ENCODE measurements at places on chromosomes 2 and 18.

- DNase-seq, result no peak
Measured at GRCh38 chr2:180268006-180268405, 260.9 kb upstream of the CWC22 start.

- DNase-seq, result no peak
Measured at GRCh38 chr2:6312367-6312766, 553.3 kb downstream of the CMPK2 start.

GRCh38 chr2:88669482-88670214 lies 21.8 kb upstream of the RPIA start:
- DNase-seq, result peak; percentile 17

GRCh38 chr2:153163055-153163454 lies 315.5 kb downstream of the RPRM start:
- DNase-seq, result peak; percentile 9

GRCh38 chr2:100470182-100470581 lies at the start of gene NMS:
Gene NMS, plus strand, starts transcription at chr2:100470482. Its CDS starts 7 bp downstream, at chr2:100470489.
- DNase-seq, result no peak

GRCh38 chr2:71462641-71463341 lies 9.4 kb downstream of the DYSF start:
- no peak for DNase-seq

DNA sequence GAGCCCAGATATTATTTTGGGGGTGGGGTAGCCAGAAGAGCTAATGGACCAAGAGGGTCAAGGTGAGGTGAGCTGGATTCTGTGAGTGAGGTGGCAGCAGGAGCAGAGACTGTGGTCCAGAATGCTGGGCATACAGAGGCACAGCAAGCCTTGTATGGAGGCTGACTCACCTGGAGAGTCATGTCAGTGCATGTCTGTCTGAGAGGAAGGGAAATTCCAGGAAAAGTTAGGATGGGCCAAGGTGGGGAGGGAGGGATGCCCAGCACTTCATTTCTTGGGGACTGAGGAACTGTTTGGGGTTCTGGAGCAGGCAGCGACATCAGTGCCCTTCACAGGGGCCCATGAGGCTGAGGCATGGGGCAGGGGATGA lies 21.1 kb downstream of the PER2 start:
- DNase-seq, result no peak
